Activated CD4-positive, alpha-beta T cell treated with anti-CD3 and anti-CD28 coated beads, Interleukin-2, amount 10 ng/mL, durations not matched to agents 7 days and 5 days (primary cell): ENCODE measurements at places on chromosomes 16 and 17. TPM values are rescaled to one million over a fixed set of nuclear protein-coding genes. Genes with fewer than 3 reads are reported as not detected.

The SMIM5 gene
- total RNA-seq = 0.12 TPM

The SHISA6 gene
- total RNA-seq = not detected

The SULT1A4 gene
- 2.9 TPM for total RNA-seq

The SEPTIN12 gene
- not detected for total RNA-seq

The CD300A gene
- total RNA-seq = 6.8 TPM

The TIMP2 gene
- 2.4 TPM for total RNA-seq

The MRPL58 gene
- total RNA-seq = 41.2 TPM

The CBX2 gene
- total RNA-seq = 5.5 TPM

The TMEM220 gene
- total RNA-seq = 0.42 TPM

The ZFP3 gene
- 6.5 TPM for total RNA-seq

The SLC5A11 gene
- not detected for total RNA-seq

The SDR42E1 gene
- total RNA-seq = 11.5 TPM

The TBC1D3C gene
- not detected for total RNA-seq

The RASD1 gene
- total RNA-seq = 0.29 TPM

The NPIPA8 gene
- total RNA-seq = 80.0 TPM

The DHX58 gene
- total RNA-seq = 52.4 TPM

The PRDM7 gene
- not detected for total RNA-seq

The DPH1 gene
- total RNA-seq = 31.3 TPM

The TEFM gene
- total RNA-seq = 14.4 TPM

The KRTAP3-1 gene
- not detected for total RNA-seq

The SLC38A8 gene
- total RNA-seq = not detected

The SGF29 gene
- 60.6 TPM for total RNA-seq

The CYGB gene
- total RNA-seq = not detected

The HEATR9 gene
- 0.27 TPM for total RNA-seq

The TBC1D3I gene
- 0.96 TPM for total RNA-seq

The MAP2K6 gene
- 11.6 TPM for total RNA-seq

The GNG13 gene
- total RNA-seq = not detected

The NOG gene
- total RNA-seq = 0.37 TPM

The NEURL4 gene
- total RNA-seq = 38.1 TPM

The TOM1L2 gene
- 32.0 TPM for total RNA-seq

The CDC27 gene
- total RNA-seq = 128 TPM

The ITGAX gene
- 3.1 TPM for total RNA-seq

The CRISPLD2 gene
- 0.27 TPM for total RNA-seq

The SHBG gene
- total RNA-seq = not detected

The CPNE7 gene
- total RNA-seq = 5.7 TPM

The STAC2 gene
- total RNA-seq = not detected

The TMEM11 gene
- 28.1 TPM for total RNA-seq

The MPDU1 gene
- total RNA-seq = 62.3 TPM

The RAB34 gene
- 11.8 TPM for total RNA-seq

The CALCOCO2 gene
- total RNA-seq = 171 TPM

The TNK1 gene
- total RNA-seq = 1.5 TPM

The CRHR1 gene
- not detected for total RNA-seq

The WSCD1 gene
- total RNA-seq = not detected

The GNPTG gene
- total RNA-seq = 36.9 TPM

The C17orf50 gene
- total RNA-seq = not detected

The PPY gene
- total RNA-seq = not detected

The HSD17B1 gene
- total RNA-seq = 0.73 TPM

The NAGS gene
- total RNA-seq = 0.75 TPM

The CEP131 gene
- total RNA-seq = 19.5 TPM

The TSPOAP1 gene
- 57.5 TPM for total RNA-seq

The CHST4 gene
- total RNA-seq = not detected

The MAF gene
- total RNA-seq = 34.4 TPM

The HSD11B2 gene
- not detected for total RNA-seq

The SERPINF2 gene
- 1.3 TPM for total RNA-seq

The CDK3 gene
- 7.1 TPM for total RNA-seq
